ENCODE measurements at places on chromosomes 7 and 10. TPM values are rescaled to one million over a fixed set of nuclear protein-coding genes. Genes with fewer than 3 reads are reported as not detected.

DNA sequence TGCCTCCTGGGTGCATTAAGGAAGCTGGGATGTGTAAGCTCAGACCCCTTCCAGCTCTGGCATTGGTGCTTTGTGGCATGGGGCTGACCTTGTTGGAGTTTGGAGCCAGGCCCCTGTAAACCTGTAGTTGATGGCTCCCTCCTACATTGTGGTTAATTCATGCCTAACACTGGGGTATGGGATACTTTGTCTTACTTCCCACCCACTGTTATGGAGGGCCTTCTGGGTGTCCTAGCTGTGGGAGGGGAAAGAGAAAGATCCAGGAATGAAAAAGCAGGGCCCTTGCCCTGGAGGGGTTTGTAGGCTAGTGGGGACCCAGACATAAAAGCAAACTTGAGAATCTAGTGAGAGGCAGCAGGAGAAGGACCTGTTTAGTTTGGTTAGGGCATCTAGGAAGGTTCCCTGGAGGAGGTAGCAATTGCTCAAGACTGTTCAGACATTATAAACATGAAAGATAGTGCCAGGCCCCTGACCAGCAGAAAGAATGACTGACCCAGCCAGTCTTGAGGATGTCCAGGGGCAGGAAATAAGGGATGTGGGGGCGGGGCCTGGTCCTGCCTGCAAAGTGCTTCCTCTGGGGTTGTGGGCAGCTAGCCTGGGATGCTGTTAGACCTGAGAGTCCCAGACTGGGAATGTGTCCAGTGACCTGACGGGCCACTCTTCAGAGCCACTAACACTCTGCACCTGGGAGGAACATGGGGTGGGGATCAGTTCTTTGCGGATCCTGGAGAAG lies 6.6 kb downstream of the ADAMTS14 start:
- no peak for DNase-seq

GRCh38 chr7:129367349-129367699 lies 66.9 kb upstream of the STRIP2 start:
- no peak for DNase-seq

DNA sequence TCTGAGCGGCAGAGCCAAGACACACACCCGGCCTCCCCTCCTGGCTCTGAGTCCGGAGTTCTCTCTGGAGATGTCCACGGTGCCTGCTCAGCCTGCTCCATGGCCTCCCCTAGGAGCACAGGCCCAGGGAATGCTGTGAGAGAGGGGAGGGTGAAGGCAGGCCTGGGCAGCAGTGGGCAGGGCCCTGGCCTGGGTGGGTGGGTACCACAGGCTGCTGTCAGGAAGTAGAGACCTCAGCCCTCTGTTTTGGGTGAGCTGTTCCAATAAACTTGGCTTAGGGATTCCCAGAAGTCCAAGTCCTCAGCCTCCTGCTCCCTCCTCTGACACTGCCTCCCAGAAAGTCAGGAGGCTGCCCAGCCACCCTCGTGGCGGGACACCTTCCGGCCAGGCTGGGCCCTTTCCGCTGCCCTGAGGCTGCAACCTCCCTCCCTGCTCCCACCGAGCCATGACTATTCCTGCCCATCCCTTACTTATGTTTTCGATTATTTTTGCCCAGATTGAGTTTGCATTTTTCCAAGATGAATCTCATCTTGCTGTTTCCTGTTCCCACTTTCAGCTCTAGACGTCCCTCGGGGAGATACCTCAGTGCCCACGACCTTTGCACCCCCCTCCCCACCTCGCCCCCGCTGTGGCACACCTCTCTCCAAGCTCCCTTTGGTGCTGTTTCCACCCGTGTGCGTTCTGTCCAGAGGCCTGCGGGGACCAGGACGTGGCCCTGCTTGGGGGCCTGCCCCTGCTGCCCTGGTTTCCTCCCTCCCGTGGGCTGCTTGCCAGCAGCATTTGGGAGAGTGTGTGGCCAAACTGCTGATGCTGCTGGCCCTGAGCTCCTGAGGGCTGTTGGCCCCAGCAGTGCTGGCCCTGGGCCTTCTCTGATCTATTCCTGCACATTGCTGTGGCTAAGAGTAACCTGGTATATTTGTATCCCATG lies 5.8 kb upstream of the POLM start:
- no peak for DNase-seq

GRCh38 chr10:5581670-5582566 lies 57.2 kb downstream of the CALML3 start:
- DNase-seq = no peak

DNA sequence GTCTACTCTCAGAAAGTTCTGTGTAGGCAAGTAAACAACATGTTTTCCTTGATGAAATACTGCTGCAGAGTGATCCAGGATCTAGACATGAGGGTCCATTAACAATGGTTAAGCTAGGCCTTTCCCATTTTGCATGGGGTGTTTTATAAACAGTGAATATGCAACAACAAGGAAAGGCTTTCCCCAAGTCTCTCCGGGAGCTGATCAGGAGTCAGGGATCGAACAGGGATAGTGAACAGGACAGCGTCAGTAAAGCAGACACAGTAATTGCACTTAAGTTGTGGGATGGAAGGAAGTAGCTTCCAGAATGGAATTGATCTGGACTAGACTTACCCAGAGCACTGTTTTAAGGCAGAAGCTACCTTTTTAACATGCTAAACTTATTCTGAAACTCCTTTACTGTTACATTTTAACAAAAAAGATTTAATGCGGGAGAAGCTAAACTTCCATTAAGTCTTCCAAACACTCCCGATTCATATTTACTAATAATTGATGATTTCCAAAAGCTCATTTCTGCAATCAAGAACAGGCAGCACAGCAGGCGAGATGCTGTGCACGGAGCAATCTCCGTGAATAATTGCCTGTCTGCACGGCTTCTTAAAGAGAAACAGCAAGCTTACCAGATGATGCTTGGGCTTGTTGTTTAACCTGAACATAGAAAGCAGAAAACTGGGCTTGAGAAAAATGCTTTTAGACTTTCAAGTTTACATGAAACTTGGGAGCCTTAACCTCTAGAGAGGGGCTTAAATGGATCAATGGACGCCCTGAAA lies 50.3 kb upstream of the DOCK1 start:
- no peak for DNase-seq

GRCh38 chr7:29356631-29357030 lies 162.1 kb downstream of the CHN2 start:
- DNase-seq = no peak

DNA sequence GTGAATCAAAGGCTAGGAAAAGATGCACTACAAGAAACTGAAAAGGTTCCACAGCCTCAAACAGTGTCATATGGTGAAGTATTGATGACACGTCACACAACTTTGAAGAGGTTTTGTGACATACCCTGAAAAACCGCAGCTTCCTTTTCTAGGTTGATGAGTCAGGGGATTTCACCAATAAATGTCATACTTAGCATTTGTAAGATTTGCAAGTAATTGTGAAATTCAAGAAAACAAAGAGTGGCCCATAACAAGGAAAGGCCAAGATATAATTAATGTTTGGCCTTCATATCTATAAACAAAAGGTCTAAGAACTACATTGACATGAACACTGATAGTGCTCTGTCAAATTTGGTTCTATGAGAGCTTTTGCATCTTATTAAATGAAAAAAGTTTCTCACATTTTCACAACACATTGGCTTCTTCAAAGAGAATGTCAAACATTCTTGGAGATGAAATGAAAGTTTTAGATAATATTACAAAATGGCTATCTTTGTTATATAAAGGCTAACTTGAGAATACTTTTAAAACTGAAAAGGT lies 62.0 kb upstream of the NAMPT start:
- DNase-seq = no peak

DNA sequence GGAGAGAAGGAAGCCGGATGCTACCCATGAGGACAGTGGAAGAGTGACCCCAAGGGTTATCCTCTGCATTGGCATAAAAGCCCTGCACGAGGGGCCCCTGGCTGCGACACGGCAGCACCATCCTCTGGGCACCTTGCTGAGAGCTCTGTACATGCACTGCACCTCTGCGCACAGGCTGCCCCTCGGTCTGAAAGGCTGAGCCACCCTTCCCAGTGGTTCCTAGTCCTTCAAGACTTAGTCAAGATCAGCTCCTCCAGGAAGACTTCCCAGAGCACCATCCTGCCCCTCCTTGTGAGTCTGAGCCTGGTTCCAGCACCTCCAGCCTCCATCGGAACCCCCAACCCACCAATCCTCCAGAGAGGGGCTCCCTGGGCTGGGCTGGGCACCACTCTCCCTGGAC lies 37.9 kb upstream of the CNPY1 start:
- no peak for DNase-seq

DNA sequence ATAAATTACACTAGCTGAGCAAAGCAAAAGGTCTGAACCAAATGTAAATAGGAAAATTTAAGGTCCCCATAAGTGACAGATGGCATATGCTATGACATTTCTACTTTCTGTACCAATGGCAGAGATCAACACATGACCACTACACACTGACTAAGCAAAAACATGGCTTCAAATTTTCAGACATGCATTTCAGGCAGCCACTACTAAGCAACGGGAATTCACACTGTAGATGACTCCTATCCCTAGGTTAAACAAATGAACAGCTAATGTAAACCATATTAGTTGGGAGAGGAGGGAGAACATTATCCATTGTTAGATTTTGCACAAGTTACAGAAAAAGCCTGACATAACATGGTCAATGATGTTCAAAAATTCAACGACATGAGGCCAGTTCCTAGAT lies 11.4 kb upstream of the KIF20B start:
- no peak for DNase-seq

- no peak for DNase-seq
Observed at GRCh38 chr7:82312646-82313045, 130.9 kb downstream of the CACNA2D1 start.

DNA sequence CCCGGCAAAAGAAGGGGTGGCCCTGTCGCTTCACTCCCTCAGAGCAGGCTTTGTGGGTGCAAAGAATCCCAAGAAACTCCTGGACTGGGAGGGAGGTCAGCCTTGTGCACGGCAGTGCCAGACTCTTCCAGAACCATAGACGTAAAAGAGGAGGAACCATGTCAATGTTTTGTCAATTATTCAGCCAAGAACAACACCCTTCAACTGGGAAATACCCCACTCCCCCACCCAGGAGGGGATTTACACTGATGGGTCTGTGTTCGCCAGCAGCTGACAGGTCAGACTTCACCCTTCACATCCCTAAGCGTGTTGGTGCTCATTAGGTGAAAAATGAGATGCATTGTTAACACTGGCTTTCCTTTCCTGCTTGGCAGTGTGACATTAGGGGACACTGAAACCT lies 116.8 kb upstream of the BMPER start:
- no peak for DNase-seq

ZNF789 gene
- total RNA-seq = 26.4 TPM

FAM25C gene
- total RNA-seq = not detected

DNA sequence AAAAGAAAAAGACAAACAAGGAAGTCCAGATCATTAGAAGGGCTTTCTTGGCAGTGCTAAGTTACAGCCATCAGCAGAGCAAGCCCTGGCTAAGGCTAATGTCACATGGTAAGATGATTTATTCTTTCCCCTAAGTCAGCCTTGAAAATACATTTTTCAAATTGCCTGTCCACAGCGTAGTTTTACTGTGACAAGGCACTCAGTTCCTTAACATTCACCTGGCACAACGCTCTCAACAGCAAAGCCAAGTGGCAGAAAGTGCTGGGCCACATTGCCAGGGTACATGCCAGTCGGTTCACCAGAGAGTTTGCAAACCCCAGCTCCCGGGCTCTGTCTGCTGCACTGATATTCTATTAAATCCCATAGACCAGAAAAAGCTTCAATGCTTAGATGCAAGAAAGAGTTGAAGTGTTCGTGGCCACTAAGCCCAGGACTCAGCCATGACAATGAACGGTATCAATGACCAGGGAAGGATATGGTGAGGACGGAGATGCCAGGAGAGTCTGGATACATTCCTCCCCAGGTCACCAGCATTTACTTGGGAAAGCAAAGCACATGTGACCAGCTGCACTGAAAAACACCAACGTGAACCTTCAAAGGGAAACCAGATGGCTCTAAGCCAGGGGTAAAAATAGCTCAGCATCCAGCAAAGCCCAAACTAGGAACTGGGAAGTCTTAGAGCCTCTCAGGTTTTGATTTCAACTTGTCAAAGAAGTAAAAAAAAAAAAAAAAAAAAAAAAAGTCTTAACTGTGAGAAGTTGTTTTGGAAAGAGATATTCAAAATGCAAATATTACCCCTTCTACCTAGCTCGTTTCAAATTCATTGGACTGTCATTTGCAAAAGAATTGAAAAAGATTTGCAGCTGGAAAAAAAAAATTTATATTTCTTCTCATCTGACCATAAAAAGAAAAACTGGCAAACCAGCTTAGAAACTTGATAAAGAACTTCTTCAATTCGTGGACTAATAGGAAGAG lies 23.9 kb upstream of the MPP7 start:
- no peak for DNase-seq

- no peak for DNase-seq
Observed at GRCh38 chr7:132077971-132078685, 498.1 kb downstream of the PLXNA4 start.

GRCh38 chr7:116571552-116571951 lies 46.7 kb downstream of the CAV1 start:
- DNase-seq = no peak

- no peak for DNase-seq
Observed at GRCh38 chr10:11331046-11331577, 280.3 kb downstream of the USP6NL start.

ETV1 gene
- total RNA-seq = 0.45 TPM

- DNase-seq = no peak
Observed at GRCh38 chr7:132800522-132800921, 224.3 kb upstream of the PLXNA4 start.

- DNase-seq = no peak
Observed at GRCh38 chr10:92755725-92756124, 66.0 kb downstream of the HHEX start.

DNA sequence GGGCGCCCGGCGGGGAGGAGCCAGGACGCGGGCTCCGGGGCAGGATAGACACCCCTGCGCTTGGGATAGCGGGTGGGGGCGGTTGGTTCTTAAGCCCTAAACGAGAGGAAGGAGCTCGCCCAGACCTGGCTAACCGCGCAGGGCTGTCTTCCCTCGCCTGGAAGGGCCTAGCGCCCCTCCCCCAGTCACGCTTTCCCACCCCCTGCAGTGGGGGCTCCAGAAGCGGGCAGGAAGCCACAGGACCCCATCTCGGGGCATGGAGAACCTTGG lies 6.5 kb downstream of the SHH start:
- no peak for DNase-seq

TAS2R16 gene
- total RNA-seq = not detected

MCU gene
- 12.2 TPM for total RNA-seq

PDZD7 gene
- 1.1 TPM for total RNA-seq

CYP2E1 gene
- 0.80 TPM for total RNA-seq

DNA sequence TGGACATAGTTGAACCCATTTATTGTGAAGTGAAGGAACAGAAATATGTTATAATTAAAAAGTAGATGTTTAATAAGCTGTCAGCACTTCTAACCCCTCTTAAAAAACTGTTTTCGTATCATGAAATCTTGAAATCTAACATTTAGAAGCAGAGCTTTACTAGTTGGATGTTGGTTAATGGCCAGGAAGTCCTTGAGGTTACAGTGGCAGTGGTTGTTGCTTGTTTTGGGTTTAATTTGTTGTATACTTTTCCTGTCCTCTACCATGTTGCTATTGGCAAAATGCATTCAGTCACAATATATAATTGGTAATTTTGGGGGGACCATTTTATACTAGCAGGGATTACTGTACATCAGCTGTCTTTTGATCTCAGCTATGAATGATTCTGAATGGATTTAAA lies 60.7 kb downstream of the EXOC4 start:
- DNase-seq = no peak

Data from activated naive CD8-positive, alpha-beta T cell treated with anti-CD3 and anti-CD28 coated beads, Interleukin-2, amount 10 ng/mL, durations not matched to agents 7 days and 5 days (primary cell).